Sigmoid colon (tissue), 7 donors: ENCODE measurements at places on chromosomes 12 and 14.
A peak's percentile ranks its signal among the peaks of the same experiment; 100 is the strongest.

- H3K4me3 ChIP-seq = no peak overlapping the region
- no peaks in the 10 kb centered on the region for H3K4me1 ChIP-seq
- DNase-seq = no peak
- no peaks in the 10 kb centered on the region for H3K27me3 ChIP-seq
- H3K27ac ChIP-seq = no peak overlapping the region
- no peaks in the 10 kb centered on the region for H3K36me3 ChIP-seq
Observed at GRCh38 chr14:101133068-101133467, 229.5 kb upstream of the RTL1 start.

GRCh38 chr12:96995861-96996260, 88.8 kb downstream of the NEDD1 start:
- H3K27ac ChIP-seq = no peak overlapping the region
- no peak overlapping the region for H3K4me3 ChIP-seq
- no peaks in the 10 kb centered on the region for H3K27me3 ChIP-seq
- no peaks in the 10 kb centered on the region for H3K36me3 ChIP-seq

- DNase-seq = no peak
- H3K4me3 ChIP-seq = no peak overlapping the region
- peaks cover 52% of the 10 kb centered on the region for H3K36me3 ChIP-seq
- peaks cover 15% of the 10 kb centered on the region for H3K4me1 ChIP-seq
- H3K27me3 ChIP-seq = no peaks in the 10 kb centered on the region
Observed at GRCh38 chr12:45933504-45933903, 56.9 kb downstream of the SCAF11 start.

- H3K27me3 ChIP-seq = no peaks in the 10 kb centered on the region
- no peak for DNase-seq
- no peak overlapping the region for H3K27ac ChIP-seq
- H3K4me3 ChIP-seq = no peak overlapping the region
- no peaks in the 10 kb centered on the region for H3K36me3 ChIP-seq
Observed at GRCh38 chr14:65840786-65841185, 428.3 kb downstream of the FUT8 start.

- H3K4me3 ChIP-seq = no peak overlapping the region
- no peak overlapping the region for H3K27ac ChIP-seq
- H3K36me3 ChIP-seq = no peaks in the 10 kb centered on the region
Observed at GRCh38 chr14:23568600-23569331, 1.2 kb upstream of the AP1G2 start.

- H3K27me3 ChIP-seq = no peaks in the 10 kb centered on the region
- H3K27ac ChIP-seq = no peak overlapping the region
- no peak for DNase-seq
- peaks cover 4% of the 10 kb centered on the region for H3K4me1 ChIP-seq
Observed at GRCh38 chr14:23670481-23670880, 34.3 kb downstream of the DHRS2 start.

GRCh38 chr14:101928415-101928841, 35.9 kb upstream of the DYNC1H1 start:
- no peak overlapping the region for H3K4me3 ChIP-seq
- H3K27ac ChIP-seq = peak overlapping the region; percentile 54
- peak; percentile 58 for DNase-seq
- peaks cover 23% of the 10 kb centered on the region for H3K4me1 ChIP-seq

GRCh38 chr14:51401272-51401671, 161.2 kb downstream of the TMX1 start:
- DNase-seq = no peak
- no peaks in the 10 kb centered on the region for H3K27me3 ChIP-seq
- peak overlapping the region; percentile 64 for H3K27ac ChIP-seq
- H3K4me3 ChIP-seq = no peak overlapping the region
- H3K4me1 ChIP-seq = peaks cover 35% of the 10 kb centered on the region
- H3K36me3 ChIP-seq = no peaks in the 10 kb centered on the region

DNA sequence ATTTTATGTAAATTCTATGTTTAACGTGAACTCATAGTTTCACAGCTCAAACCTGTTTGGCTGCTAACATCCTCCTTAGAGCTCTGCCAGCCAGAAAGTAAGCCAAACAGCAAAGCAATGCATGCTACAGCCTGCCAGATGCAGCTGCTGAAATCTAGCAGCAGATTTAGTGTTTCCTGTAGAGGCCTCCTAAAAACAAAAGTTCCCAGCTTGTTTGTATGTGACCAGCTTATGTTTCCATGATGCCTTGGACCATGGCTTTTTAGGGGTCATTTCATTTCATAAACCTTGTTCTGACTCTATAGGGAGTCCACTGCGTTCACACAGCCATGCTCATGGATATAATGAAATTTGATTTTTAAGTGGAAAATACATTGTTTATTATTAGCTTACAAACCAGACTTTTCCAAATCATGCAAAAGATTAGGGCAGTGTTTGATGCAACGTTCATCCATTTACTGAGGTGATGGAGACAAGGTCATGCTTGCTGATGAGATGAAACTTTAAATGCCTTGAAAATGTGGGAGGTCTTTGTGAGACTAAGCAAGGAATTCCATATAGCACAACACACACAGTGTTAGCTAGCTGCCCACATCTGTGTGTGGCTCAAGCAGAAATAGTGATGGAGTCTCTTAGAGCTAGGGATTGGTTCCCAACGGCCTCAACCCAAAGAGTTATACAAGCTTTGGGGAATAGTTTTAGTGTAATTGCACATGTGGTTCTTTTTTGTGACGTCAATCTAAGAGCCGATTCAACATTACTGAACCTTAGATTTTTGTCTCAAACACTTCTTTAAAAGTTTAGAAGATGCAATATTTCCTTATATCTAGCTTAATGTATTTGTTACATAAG, 157.5 kb upstream of the LRIG3 start:
- no peak for DNase-seq
- H3K4me3 ChIP-seq = no peak overlapping the region
- no peaks in the 10 kb centered on the region for H3K36me3 ChIP-seq
- H3K4me1 ChIP-seq = peaks cover 11% of the 10 kb centered on the region

DNA sequence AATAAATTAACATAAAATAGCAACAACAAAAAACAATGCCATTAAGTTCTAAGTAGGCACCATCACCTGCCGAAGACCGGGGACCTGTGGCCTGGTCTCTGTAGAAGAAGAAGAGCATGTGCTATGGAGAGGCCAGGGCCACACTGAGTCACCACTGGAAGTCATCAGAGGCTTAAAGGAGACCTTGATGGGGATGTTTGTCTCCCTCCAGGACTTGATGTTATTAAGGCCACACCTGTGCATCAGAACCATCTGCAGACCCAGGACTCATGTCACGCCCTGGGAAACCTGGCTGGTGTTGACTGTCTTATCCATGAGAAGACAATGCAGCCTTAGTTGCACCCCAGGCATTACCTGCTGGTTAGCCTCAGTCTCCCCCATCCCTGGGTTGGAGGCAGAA, 292.3 kb downstream of the AACS start:
- no peak overlapping the region for H3K27ac ChIP-seq
- H3K4me3 ChIP-seq = no peak overlapping the region
- no peaks in the 10 kb centered on the region for H3K27me3 ChIP-seq
- no peak for DNase-seq

GRCh38 chr12:113062502-113063395, 6.2 kb downstream of the DTX1 start:
- H3K4me1 ChIP-seq = no peaks in the 10 kb centered on the region
- no peak for DNase-seq
- peaks cover 26% of the 10 kb centered on the region for H3K27me3 ChIP-seq

- DNase-seq = no peak
- peaks cover 12% of the 10 kb centered on the region for H3K4me1 ChIP-seq
- H3K36me3 ChIP-seq = no peaks in the 10 kb centered on the region
- no peaks in the 10 kb centered on the region for H3K27me3 ChIP-seq
Observed at GRCh38 chr12:19181666-19182426, 52.3 kb downstream of the PLEKHA5 start.

DNA sequence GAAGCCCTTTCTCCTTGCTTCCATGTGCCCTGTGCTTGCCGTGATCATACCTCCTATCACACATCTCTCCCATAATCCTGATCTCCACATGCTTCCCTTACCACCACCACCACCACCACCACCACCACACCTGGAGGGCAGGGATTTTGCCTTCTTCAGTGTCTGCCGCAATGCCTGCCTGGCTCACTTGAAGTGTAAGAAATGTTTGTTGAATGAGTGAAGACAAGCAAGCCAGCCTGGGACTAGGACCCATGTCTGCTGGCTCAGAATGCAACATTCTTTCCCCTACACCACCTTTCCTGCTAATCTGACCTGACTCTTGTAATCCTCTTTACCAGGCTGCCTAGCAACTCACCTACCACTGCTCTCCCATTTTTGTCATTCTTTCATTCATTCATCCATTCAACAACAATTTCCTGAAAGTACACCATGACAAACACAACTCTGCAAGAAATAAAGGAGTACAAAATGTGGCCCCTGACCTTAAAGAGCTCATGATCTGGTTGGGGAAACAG, 3.5 kb upstream of the NID2 start:
- no peak for DNase-seq
- no peaks in the 10 kb centered on the region for H3K4me1 ChIP-seq
- H3K4me3 ChIP-seq = no peak overlapping the region
- no peak overlapping the region for H3K27ac ChIP-seq
- no peaks in the 10 kb centered on the region for H3K27me3 ChIP-seq

- no peaks in the 10 kb centered on the region for H3K27me3 ChIP-seq
- H3K4me3 ChIP-seq = no peak overlapping the region
- H3K27ac ChIP-seq = no peak overlapping the region
- H3K36me3 ChIP-seq = no peaks in the 10 kb centered on the region
- no peak for DNase-seq
- no peaks in the 10 kb centered on the region for H3K4me1 ChIP-seq
Observed at GRCh38 chr12:7297865-7298264, 6.0 kb upstream of the ACSM4 start.

- H3K36me3 ChIP-seq = no peaks in the 10 kb centered on the region
- no peak overlapping the region for H3K4me3 ChIP-seq
- DNase-seq = no peak
- H3K27me3 ChIP-seq = peaks cover 4% of the 10 kb centered on the region
- no peaks in the 10 kb centered on the region for H3K4me1 ChIP-seq
- H3K27ac ChIP-seq = no peak overlapping the region
Observed at GRCh38 chr12:130418251-130418650, 80.6 kb downstream of the PIWIL1 start.

- H3K27me3 ChIP-seq = no peaks in the 10 kb centered on the region
- no peak overlapping the region for H3K4me3 ChIP-seq
- DNase-seq = no peak
- no peak overlapping the region for H3K27ac ChIP-seq
Observed at GRCh38 chr12:22306311-22306710, 28.2 kb downstream of the ST8SIA1 start.

DNA sequence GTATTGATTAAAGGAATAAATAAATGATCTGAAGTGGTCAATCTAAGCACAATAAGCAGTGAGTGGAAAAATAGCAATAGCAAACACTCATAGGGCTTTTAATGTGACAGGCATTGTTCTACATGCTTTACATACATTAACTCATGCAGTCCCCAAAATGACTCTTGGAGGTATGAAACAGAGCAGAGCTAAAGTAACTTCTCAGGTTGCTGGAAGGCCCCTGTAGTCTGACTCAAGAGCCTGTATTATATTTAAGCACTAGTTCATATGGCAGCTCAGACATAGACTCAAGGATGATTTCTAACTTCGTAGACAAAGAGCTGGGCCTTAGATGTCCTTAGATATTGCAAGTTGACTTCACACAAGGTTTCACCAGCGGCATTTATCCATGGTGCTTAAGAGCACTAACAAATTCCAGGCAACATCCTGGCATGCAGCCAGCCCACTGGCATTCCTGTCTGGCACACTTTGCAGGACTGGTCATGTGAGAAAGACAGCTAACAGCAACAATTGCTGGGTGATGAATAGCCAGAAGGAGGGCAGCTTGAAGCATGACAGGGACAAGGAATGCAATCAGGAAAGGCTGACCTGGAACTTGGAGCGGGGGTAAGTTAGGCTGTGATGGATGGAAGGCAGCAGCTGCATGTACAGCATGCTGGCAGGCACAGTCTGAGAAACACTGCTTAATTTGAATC, 22.9 kb upstream of the KTN1 start:
- no peak overlapping the region for H3K4me3 ChIP-seq
- DNase-seq = peak; percentile 85
- no peaks in the 10 kb centered on the region for H3K27me3 ChIP-seq
- no peaks in the 10 kb centered on the region for H3K36me3 ChIP-seq

DNA sequence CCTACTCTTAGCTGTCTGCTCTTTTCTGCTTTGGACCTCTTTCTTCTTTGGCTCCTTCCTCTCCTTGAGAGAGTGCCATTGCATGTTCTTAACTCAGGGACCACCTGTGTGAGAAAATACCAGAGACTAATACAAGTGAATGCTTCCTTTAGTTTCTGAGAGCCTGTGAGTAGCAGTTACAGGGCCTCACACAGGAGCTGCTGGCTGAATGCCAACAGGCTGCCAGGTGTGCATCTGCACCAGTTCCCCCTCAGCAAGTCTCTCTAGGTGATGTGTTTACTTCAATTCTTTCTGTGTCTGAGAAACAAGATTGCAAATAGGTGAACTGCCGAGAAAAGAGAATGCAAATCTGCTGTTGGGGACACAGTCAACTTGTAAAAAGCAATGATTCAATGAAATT, 108.2 kb downstream of the STXBP6 start:
- H3K27ac ChIP-seq = no peak overlapping the region
- no peak overlapping the region for H3K4me3 ChIP-seq
- H3K4me1 ChIP-seq = peaks cover 6% of the 10 kb centered on the region
- DNase-seq = no peak

DNA sequence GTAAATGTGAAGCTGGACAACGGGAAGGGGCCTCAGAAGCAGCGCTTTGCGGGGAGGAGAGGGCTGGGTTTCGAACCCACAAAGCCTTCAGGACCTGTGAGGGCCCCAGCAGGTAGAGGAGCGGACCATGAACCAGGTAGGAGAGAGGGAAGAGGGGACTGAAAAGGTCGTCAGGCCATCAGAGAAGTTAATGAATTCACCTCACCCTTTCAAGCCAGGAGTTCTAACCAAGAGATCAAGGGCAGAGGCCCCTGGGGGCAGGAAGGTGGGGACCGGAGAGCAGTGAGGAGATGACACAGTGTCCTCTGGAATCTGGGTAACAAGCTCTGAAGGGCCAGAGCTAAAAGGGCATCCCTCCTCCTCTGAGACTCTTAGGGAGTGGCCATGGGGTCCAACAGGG, 19.4 kb downstream of the SERPINA1 start:
- H3K27me3 ChIP-seq = peaks cover 4% of the 10 kb centered on the region
- no peak overlapping the region for H3K4me3 ChIP-seq
- H3K27ac ChIP-seq = no peak overlapping the region
- no peaks in the 10 kb centered on the region for H3K4me1 ChIP-seq
- DNase-seq = peak; percentile 35
- H3K36me3 ChIP-seq = no peaks in the 10 kb centered on the region

DNA sequence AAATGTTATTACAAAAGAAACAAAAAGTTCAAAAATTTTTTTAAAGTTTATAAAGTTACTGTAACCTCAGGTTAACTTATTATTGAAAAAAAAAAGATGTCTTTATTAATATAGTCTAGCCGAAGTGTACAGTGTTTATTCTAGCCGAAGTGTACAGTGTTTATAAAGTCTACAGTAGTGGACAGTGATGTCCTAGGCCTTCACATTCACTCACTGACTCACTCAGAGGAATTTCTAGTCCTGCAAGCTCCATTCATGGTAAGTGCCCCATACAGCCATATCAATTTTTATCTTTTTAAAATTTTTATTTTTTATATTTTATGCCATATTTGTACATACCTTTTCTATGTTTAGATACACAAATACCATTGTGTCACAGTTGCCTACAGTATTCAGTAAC, 10.4 kb downstream of the ATG2B start:
- H3K4me1 ChIP-seq = peaks cover 8% of the 10 kb centered on the region
- H3K36me3 ChIP-seq = no peaks in the 10 kb centered on the region
- H3K27ac ChIP-seq = no peak overlapping the region
- no peaks in the 10 kb centered on the region for H3K27me3 ChIP-seq
- H3K4me3 ChIP-seq = no peak overlapping the region
